ENCODE measurements at places on chromosomes 12 and 14. TPM values are rescaled to one million over a fixed set of nuclear protein-coding genes. Genes with fewer than 3 reads are reported as not detected.

TMTC3 gene
- total RNA-seq: 20.1 TPM

PIANP gene
- total RNA-seq: 4.4 TPM

CDCA3 gene
- 103 TPM for total RNA-seq

MYO1H gene
- not detected for total RNA-seq

DTX3 gene
- 21.9 TPM for total RNA-seq

LAG3 gene
- total RNA-seq: 0.31 TPM

GDF11 gene
- total RNA-seq: 16.2 TPM

GPR68 gene
- total RNA-seq: 0.55 TPM

ISM2 gene
- 0.68 TPM for total RNA-seq

CCDC198 gene
- total RNA-seq: not detected
